ENCODE measurements at places on chromosomes 3 and 15.

DNA sequence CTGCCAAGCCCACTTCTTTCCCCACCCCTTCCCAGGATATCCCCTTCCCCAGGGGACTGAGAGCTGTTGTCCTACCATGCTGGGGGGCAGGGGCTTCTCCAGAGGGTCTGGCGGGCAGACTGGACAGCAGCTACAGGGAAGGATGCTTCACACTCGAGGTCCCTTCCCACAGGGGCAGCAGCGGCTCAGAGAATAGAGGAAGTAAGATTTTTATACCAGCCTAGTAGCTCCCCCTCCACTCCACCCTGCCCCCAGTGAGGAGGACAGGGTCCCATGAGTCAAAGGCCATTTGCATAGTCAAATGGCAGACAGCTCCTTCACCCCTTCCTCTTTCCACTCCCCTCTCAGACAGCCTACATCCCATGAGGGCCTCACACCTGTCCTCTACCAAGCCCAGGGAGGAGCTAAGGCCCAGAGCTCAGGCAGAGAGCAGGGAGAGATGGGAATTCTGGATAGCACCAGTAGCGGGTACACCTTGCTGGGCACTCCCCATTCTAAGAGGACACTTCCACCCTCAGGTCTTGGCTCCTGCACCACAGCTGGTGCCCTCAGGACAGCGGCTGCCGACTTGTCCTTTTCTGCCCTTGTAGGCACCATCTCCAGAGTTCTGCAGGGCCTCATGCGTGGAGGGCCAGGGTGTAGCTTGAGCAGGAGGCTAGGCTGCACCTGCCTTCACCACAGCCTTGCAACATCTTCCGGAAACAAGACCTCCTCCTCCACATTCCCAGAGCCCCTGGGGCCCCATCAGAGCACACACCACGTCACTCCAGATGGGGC lies at the start of gene TLR9:
Gene TLR9, minus strand, starts transcription at position 194 of the 777 bp plus-strand sequence. Its CDS starts 116 bp downstream, at position 78.
- DNase-seq: no peak

- DNase-seq: peak; percentile 45
Observed at GRCh38 chr15:98085003-98085639, 124.6 kb downstream of the ARRDC4 start.

- DNase-seq: no peak
Observed at GRCh38 chr3:108877901-108878300, 55.3 kb downstream of the TRAT1 start.

GRCh38 chr3:11613319-11613718 lies 30.4 kb downstream of the VGLL4 start:
- no peak for DNase-seq

DNA sequence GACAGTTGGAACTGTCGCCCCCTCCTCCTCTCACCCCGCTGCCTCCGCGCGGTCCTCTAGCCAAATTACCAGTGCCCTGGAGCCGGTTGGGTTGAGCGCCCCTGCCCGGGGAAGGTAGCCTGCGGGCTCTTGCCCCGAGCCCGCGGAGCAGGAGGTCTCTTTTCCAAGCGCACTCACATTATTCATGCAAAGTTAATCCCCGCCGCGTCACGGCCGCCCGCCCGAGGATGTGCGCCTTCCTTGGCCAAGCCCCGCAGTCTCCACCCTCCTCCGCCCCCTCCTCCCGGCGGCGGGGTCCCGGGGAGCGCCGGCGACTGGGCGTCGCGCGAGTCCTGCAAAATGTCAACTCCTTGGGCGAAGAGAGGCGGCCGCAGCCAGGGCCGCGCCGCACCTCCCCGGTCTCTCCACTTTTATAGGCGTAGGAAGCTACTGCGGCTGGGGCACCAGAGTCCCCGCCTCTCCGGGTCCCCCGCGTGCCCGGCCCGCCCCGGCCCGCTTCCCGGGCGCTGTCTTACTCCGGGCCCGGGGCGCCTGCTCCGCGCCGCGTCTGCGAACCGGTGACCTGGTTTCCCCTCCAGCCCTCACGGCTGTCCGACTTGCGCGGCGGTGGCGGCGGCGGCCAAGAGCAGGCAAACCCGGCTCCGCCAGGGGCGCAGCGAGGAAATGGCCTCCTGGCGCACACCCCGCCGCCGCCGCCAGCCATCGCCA lies at the start of gene THRB:
Gene THRB, minus strand, starts transcription at position 233 of the 708 bp plus-strand sequence.
- no peak for DNase-seq

DNA sequence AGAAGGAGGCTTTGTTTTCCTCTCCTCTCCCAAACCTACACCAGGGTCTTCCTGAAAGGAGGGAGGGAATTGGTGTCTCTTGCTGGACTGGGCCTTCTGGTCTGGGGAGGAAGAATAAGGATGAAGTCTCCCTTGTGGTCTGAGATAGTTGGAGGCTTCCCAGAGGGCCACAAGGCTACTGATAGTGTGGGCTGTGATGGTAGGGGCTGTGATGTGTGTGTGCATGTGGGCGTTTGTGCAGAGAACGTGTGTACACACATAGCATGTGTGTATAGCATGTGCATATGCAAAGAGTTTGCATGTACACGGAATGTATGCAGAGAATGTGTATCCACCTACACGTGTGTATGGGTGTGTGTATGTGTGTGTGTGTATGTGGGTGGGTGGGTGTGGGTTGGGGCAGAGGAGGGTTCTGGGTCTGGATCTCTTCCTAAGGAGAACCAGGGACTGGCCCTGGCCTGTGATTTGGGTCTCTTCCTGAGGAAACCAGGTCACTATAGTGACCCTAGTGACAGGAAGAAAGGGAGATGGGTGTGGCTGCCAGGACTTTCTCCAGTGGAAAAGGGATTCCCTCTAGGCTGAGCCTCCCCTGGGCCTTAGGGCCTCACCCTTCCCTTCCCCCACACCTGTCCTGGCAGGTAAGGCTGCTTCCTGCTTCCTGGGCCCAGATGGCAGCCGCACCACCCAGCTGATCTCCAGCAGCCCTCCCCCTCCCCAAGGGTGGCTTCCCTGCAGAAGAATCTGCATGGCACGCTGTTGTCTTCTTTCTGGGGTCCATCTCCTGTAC lies 1.7 kb downstream of the FLNB start:
- no peak for DNase-seq

GRCh38 chr3:134864636-134865035 lies 69.6 kb downstream of the EPHB1 start:
- no peak for DNase-seq

GRCh38 chr15:94119298-94119811 lies 112.0 kb upstream of the MCTP2 start:
- DNase-seq: no peak

- DNase-seq: no peak
Observed at GRCh38 chr3:24167429-24167828, 222.3 kb downstream of the NR1D2 start.

GRCh38 chr15:73650416-73651126 lies 17.4 kb upstream of the NPTN start:
- no peak for DNase-seq

GRCh38 chr15:91976966-91977365 lies 123.5 kb downstream of the SLCO3A1 start:
- no peak for DNase-seq

GRCh38 chr3:187639927-187640568 lies 30.1 kb downstream of the SST start:
- no peak for DNase-seq

GRCh38 chr15:40029979-40030893 lies 8.7 kb downstream of the SRP14 start:
- no peak for DNase-seq
